ENCODE measurements at places on chromosomes 3 and 15.

GRCh38 chr3:8555113-8555661 is 53.6 kb downstream of the LMCD1 start:
- peaks cover 32% of the 10 kb centered on the region for H3K4me1 ChIP-seq
- no peaks in the 10 kb centered on the region for H3K27me3 ChIP-seq
- peak; percentile 98 for DNase-seq
- H3K4me3 ChIP-seq, result no peak overlapping the region

- H3K36me3 ChIP-seq, result no peaks in the 10 kb centered on the region
- no peak overlapping the region for H3K4me3 ChIP-seq
- no peak for DNase-seq
Measured at GRCh38 chr15:96561593-96561992, 231.1 kb downstream of the NR2F2 start.

DNA sequence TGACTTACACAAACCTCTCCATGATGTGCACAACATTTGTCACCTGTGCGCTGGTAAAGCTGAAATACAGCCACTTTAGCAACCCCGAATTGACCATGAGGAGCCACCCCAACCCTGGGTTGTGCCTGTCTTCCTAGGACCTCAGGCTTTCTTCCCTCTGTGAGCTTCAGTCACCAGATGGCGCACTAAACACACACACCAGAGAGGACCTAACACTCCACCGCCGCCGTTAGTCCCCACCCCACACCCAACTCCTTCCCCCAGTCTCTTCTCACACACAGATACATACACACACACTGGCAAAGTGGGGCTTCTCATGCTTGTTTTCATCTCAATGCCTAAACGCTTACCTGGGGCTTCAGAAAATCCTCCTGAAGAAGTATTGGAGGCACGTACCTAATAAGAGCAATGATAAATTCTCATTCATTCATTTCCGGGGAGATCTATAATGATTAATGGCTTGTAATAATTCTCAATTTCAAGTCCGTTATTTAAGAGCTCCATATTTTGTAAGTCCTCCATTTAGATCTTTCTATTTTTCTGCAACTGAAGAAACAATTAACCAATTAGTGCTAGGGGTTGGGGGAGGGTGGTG is 2.1 kb upstream of the CCDC80 start:
- H3K36me3 ChIP-seq, result no peaks in the 10 kb centered on the region
- no peak overlapping the region for H3K4me3 ChIP-seq
- H3K27ac ChIP-seq, result peak overlapping the region; percentile 37
- peaks cover 56% of the 10 kb centered on the region for H3K4me1 ChIP-seq
- peak; percentile 78 for DNase-seq

- no peaks in the 10 kb centered on the region for H3K36me3 ChIP-seq
- H3K4me1 ChIP-seq, result no peaks in the 10 kb centered on the region
- no peak for DNase-seq
Measured at GRCh38 chr3:46867550-46867898, 4.3 kb upstream of the MYL3 start.

GRCh38 chr15:41511899-41512369 is 1.7 kb downstream of the LTK start:
- no peak overlapping the region for H3K4me3 ChIP-seq
- H3K4me1 ChIP-seq, result peaks cover 14% of the 10 kb centered on the region
- no peak overlapping the region for H3K27ac ChIP-seq
- no peaks in the 10 kb centered on the region for H3K36me3 ChIP-seq
- no peak for DNase-seq
- H3K27me3 ChIP-seq, result peaks cover 35% of the 10 kb centered on the region

- no peaks in the 10 kb centered on the region for H3K4me1 ChIP-seq
- no peak overlapping the region for H3K27ac ChIP-seq
- no peak overlapping the region for H3K4me3 ChIP-seq
- DNase-seq, result peak; percentile 3
Measured at GRCh38 chr3:21041621-21042020, 709.4 kb downstream of the ZNF385D start.

DNA sequence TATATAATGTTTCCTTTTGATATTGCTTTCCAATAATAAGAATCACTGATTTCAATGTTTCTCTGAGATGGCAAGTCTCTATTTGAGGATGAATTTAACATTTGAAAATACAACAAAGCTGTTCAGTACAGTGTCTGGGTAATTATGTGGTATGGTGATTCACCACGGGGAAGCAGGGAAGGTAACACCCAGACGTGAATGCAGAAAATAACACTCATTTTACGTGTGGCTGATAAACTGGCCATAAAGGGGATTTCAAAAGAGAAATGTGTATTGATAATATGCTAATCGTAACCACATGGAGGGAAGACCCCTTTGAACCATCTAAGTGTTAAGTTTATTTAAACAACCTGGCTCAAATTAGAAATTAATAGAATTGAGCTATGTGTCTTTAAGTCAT is 344.6 kb downstream of the GRM7 start:
- no peaks in the 10 kb centered on the region for H3K36me3 ChIP-seq
- no peak overlapping the region for H3K4me3 ChIP-seq
- H3K4me1 ChIP-seq, result no peaks in the 10 kb centered on the region
- peak; percentile 25 for DNase-seq
- no peaks in the 10 kb centered on the region for H3K27me3 ChIP-seq

DNA sequence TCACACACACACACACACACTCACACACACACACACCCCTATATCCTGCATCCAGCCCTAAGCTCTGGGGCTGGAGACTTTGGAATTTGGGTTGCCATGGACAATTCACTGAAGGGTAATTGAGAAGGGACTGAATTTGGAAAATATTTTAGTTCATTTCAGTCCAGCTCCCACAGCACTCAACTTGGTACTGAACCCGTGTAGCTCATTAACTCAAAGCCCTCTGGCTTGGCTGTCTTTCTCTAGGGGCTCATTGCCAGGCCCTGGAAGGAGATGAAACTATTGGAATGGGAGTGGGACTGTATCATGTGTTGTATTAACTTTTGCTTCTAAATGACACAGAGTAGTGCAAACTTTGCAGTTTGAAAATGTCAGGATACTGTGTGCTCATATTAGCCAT is 157.3 kb downstream of the EPHB1 start:
- no peaks in the 10 kb centered on the region for H3K4me1 ChIP-seq
- H3K27ac ChIP-seq, result no peak overlapping the region
- H3K36me3 ChIP-seq, result no peaks in the 10 kb centered on the region
- H3K27me3 ChIP-seq, result no peaks in the 10 kb centered on the region
- no peak overlapping the region for H3K4me3 ChIP-seq

- no peaks in the 10 kb centered on the region for H3K4me1 ChIP-seq
- H3K27ac ChIP-seq, result no peak overlapping the region
- H3K4me3 ChIP-seq, result no peak overlapping the region
- DNase-seq, result no peak
- peaks cover 10% of the 10 kb centered on the region for H3K27me3 ChIP-seq
- no peaks in the 10 kb centered on the region for H3K36me3 ChIP-seq
Measured at GRCh38 chr15:69713726-69714559, 261.3 kb downstream of the RPLP1 start.

DNA sequence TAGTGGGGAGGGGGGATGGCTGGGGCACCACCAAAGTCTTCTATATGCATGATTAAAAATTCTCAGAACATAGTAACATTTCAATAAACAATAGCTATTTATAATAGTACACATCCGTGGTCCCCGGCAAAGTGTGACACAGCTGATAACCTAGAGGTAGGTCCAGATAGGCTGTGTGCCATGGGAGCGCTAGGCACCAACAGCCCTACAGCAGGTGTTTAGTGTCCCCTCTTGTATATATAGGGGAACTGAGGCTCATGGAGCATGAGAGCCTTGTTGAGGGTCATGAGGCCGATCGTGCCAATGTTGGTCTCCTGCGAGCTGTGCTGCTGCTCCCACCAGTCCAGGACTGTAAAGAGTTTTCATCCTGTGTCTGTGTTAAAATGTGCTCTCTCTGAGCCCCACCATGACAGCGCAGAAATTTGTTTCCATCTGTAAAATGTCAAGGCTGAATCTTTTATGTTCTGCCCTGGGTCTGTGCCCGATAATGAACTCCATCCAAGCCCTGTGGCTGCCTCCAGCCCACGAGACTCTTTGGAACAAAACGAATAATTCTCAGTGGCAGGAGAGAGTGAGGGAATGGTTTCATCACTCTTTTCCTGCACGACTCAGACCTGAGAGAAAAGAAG is 14.5 kb downstream of the TMEM158 start:
- peaks cover 4% of the 10 kb centered on the region for H3K4me1 ChIP-seq
- no peak overlapping the region for H3K27ac ChIP-seq
- no peaks in the 10 kb centered on the region for H3K27me3 ChIP-seq

GRCh38 chr15:50250760-50251394 is 14.6 kb downstream of the HDC start:
- H3K36me3 ChIP-seq, result no peaks in the 10 kb centered on the region
- no peak overlapping the region for H3K4me3 ChIP-seq
- H3K27ac ChIP-seq, result no peak overlapping the region
- no peaks in the 10 kb centered on the region for H3K4me1 ChIP-seq

DNA sequence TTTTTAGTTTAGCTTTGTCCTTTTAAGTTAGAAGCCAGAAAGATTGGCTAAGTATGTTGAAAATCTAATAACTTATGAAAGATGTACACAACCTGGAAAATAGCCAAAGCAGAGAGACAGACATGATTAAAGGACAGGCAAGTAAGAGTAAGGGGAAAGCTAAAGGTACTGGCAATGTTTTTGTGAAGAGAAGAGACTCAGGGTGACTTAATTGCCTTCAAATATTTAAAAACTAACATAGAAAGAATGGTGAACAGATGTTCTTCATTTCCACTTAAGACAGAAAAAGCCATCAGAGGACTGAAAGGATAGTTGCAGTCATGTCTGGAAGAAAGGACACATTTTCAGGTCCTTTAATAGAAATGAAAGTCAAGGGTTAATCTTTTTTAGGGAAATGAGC is 68.8 kb downstream of the ZNF385D start:
- H3K27ac ChIP-seq, result no peak overlapping the region
- H3K36me3 ChIP-seq, result no peaks in the 10 kb centered on the region
- no peak for DNase-seq
- H3K4me3 ChIP-seq, result no peak overlapping the region

DNA sequence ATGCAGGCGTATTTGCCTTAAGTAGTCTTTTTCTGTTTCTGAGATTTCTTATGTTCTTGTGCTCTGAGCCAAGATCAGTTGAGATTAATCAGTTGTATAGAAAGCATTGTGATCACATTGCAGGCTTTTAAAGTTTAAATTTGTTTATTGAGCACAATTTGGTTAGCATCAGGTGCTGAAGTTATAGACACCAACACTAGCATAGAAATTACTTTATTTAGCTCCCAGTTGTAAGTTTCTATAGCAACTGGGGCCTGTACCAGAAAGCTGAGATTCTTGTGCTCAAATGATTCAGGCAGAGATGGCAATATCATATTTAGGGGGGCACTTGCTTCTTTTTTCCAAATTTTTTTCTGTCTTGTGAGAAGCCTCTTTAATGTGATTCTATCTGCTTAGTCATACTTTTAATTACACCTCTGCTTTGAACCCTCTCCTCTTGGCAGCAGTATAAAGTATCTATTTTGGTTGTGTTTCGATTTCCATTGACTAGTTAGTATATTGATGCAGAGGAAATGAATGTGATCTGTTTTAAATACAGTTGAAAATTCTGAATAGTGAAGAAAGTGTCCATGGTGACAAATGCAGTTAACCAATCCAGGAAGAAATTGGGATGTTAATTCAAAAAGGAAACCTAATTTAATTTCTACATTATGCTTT is 241.7 kb upstream of the GBE1 start:
- DNase-seq, result no peak
- peaks cover 4% of the 10 kb centered on the region for H3K4me1 ChIP-seq
- no peak overlapping the region for H3K4me3 ChIP-seq

GRCh38 chr15:63238796-63239195 is 38.6 kb upstream of the APH1B start:
- DNase-seq, result peak; percentile 86
- no peaks in the 10 kb centered on the region for H3K36me3 ChIP-seq

DNA sequence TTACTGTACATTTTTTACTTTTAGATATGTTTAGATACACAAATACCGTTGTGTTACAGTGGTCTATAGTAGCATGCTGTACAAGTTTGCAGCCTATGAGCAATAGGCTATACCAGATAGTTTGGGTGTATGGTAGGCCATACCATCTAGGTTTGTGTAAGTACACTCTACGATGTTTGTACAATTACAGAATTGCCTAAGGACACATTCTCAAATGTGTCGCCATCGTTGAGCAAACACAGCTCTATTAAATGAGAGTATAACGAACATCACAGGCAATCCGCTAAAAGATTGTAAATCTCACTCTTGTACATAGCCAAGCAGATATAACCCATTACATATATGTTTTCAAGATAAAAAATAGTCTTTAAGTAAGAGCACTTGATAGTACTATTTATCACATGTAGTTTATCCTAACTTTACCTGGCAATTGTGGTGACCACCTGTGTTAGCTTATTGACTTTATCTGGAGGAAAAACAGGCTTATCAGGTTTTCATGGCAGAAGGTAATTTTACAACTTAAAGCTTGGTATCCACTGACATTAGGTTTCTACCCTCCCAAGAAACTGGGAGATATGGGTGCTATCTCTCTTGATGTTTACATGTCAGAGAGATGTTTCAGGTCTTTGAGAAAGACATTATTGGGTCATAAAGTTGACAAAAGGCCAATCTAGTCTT is 898.7 kb downstream of the NSUN3 start:
- H3K4me3 ChIP-seq, result no peak overlapping the region
- DNase-seq, result no peak
- no peaks in the 10 kb centered on the region for H3K4me1 ChIP-seq
- H3K27me3 ChIP-seq, result no peaks in the 10 kb centered on the region
- no peaks in the 10 kb centered on the region for H3K36me3 ChIP-seq

DNA sequence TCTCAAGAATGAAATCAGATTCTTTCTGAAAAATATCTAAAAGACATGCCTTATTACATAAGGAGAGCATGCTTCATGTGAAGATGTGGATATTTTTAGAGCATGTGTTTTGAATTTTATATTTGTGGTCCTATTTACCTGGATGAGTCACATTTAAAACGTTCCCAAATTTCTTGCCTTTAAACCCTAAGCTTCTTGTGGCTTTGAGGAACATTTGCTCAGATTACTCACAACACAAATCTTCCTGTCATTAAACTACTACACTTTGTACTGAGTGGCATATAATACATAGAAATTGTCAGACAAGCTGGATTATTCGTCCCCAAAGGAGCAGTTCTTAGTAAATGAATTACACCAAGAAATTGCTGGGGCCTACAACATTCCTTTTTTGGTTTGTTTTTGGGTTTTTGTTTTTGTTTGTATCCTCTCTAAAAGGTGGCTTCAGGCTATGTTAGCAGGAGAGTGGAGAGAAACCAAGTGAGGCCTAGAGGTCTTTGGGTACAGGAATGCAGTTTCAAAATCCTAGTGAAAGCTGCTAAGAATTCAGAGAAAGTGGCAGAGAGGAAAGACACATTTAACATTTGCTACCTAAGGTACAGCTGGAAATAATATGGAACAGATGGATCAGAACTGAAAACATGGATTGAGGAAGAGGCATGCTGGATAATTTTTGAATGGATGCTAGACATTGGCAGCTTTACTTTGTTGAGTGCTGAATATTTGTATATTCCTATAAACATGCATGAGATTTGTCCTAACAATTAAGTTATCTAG is 128.1 kb downstream of the RPL22L1 start:
- H3K27me3 ChIP-seq, result no peaks in the 10 kb centered on the region
- H3K36me3 ChIP-seq, result no peaks in the 10 kb centered on the region
- peaks cover 34% of the 10 kb centered on the region for H3K4me1 ChIP-seq
- DNase-seq, result peak; percentile 51
- peak overlapping the region; percentile 45 for H3K27ac ChIP-seq
